ENCODE measurements at places on chromosomes 11 and 22.

- DNase-seq = no peak
Measured at GRCh38 chr11:60305906-60306619, 21.0 kb upstream of the MS4A6E start.

GRCh38 chr11:126136507-126136906 is 73.8 kb upstream of the CDON start:
- no peak for DNase-seq

DNA sequence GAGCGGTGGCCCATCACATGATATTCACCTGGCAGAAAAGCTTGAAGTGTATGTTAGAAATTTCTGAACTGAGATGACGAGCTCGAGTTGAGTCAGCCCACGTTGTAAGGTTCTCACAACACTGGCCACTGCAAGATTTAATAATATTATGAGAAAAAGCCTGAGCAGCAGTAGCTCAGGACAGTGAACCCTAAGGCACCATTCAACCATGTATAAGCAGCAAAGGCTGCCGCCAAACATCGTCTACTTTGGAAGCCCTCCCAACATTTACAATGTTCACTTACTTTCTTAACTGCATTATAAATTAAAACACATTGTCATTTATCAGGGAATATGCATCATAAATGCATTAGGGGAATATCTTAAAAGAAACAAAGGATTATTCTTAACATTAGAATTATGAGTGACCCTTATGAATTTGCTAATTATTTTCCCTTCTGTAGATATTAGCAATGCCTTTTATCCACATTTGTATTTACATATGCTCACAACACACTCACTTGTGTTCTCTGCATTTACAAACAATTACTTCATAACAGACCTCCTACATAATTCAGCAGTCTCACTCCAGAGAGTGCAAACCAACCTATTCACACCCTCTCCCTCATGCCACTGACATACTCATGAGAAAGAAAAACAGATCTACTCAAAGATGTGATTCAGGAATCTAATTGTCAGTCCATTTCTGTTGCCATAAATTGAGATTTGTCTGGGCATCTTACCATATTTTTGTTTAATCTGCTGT is 57.7 kb upstream of the CARD18 start:
- DNase-seq = no peak

- no peak for DNase-seq
Measured at GRCh38 chr11:100575860-100576717, 111.0 kb upstream of the ARHGAP42 start.

DNA sequence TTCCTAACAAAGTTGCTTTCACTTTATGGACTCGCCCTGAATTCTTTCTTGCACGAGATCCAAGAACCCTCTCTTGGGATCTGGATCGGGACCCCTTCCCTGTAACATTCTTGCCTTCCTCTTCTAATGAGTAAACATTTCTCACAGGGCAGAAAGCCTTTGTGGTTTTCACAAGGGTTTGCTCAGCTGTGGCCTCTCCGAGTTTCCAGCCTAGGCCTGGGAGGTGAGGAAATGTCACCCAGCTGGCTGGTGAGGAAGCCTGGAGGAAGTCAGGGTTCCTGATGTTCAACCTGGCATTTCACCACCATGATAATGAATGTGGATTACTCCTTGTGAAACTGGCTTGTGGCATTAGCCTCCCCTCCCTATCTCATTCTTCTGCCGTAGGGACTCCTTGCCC is 224.9 kb downstream of the DSCAML1 start:
- no peak for DNase-seq

- DNase-seq = no peak
Measured at GRCh38 chr11:31233425-31233824, 136.1 kb downstream of the DCDC1 start.

DNA sequence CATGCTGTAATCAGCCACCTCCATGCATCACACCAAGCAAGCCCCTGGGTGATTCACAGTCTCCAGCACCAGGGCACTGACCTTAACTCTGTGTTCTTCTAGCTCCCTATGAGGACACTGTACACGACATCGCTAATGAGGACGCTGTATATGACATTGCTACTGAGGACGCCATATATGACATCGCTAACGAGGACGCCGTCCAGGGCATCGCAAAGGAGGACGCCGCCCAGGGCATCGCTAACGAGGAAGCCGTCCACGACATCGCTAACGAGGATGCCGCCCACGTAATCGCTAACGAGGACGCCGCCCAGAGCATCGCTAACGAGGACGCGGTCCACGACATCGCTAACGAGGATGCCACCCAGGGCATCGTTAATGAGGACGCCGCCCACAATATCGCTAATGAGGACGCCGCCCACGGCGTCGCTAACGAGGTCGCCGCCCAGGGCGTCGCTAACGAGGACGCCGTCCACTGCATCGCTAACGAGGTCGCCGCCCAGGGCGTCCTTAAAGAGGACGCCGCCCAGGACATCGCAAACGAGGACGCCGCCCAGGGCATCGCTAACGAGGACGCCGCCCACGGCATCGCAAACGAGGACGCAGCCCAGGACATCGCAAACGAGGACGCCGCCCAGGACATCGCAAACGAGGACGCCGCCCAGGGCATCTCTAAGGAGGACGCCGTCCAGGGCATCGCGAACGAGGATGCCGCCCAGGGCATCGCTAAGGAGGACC is 34.5 kb upstream of the DGCR6L start:
- no peak for DNase-seq

DNA sequence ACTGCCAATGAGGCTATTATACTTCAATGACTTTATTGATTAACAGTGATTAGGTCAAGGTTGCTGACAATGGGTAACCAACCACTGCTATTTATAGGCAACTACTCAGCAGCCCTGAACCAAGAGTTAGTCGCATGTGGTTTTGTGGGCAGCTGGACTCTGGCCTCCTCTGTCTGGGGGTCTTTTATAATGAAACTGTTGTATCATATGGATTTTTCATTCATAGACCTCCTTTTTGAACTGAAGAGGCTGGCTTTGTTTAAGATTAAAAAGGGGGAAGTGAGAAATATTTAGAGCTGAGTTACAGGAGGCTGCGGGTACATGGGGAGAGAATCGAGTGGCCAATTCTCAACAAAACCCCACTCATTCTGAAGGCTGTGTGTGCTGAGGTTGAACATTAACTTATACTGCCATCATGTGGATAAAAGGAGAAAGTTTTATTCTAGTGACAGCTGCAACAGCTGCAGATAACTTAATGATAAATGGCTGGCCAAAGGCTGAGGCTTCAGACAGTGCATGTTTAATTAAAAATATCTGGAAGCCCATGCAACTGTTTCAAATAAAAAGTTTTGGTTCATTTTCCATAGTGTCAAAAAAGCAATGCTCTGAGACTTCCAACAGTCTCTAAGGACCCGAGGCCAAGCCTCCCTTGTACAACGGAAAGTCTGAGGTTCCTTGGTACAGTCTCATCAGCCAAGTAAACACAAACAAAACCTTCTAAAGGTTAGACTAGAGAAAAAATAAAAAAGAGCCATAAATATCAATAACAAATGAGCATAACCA is 682.6 kb downstream of the KCNA4 start:
- no peak for DNase-seq

DNA sequence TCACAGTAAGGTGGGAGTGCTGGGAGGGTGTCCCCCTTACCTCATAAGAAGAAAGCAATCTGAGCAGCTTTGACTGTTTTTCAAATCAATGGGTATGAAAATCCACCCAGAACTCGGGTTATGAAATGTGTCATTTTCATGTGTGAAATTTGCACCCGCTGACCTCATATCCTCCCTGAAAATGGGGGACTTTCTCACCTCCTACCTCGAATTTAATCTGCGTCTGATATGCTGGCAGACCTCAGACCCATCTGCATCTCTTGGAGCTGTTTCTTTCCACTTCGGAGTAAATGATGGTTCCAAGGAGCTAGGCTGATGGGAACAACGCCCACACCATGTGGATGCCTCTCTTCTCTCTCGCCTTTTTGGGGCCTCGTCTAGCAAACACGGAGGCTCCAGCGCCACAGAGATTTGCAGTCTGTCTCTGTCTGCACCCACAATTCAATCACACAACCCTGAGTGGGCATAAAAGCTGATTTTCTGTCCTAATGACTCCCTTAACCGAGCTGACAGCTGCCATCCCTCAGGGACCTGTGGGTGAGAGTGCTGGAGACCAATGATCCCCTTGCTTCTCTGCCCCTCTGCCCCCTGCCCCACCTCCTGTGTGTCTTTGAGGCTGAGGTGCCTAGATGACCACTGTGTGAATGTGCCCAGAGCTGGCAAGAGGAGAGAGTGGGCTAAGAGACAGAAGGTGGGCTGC is 71.0 kb downstream of the TRIM29 start:
- no peak for DNase-seq

DNA sequence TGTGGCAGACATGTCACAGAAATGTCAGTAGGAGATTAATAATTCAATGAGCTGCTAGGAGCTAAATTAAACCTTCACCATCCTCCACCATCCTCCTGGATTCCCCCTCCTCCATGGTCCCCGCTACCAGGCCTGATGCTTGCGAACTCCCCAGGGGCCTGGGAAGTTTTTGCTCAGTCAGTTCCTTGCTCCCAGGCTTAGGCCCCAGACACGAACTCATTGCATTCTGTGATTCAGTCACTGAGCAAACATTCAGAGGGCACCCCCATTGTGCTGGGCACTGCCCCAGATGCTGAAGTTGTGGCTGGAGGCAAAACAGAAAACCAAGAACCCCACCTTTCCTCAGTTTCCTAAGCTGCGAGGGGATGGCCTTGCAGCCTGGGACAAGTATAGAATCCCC is 14.3 kb downstream of the NPTXR start:
- DNase-seq = no peak

DNA sequence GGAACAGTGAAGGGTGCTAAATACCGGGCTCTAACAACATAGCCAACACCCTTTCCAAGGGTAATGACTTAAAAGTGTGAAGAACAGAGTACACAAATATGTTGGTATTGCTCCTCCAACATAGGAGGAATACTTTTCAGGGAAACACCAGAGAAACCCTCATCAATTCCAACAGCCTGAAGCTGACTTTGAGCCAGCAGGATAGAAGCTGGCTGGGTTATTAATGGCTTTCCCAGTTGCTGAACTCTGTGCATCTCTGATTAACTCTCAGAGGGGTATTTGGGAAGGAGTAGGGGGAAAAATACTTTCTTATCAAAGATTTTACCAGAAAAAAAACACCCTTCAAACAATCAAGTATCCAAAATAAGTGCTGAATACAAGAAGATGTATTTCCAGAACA is 95.6 kb downstream of the AMBRA1 start:
- DNase-seq = no peak

- DNase-seq = peak; percentile 42
Measured at GRCh38 chr11:504053-504993, 2.7 kb downstream of the RNH1 start.

GRCh38 chr11:123188508-123189165 is 6.4 kb downstream of the CLMP start:
- DNase-seq = no peak

DNA sequence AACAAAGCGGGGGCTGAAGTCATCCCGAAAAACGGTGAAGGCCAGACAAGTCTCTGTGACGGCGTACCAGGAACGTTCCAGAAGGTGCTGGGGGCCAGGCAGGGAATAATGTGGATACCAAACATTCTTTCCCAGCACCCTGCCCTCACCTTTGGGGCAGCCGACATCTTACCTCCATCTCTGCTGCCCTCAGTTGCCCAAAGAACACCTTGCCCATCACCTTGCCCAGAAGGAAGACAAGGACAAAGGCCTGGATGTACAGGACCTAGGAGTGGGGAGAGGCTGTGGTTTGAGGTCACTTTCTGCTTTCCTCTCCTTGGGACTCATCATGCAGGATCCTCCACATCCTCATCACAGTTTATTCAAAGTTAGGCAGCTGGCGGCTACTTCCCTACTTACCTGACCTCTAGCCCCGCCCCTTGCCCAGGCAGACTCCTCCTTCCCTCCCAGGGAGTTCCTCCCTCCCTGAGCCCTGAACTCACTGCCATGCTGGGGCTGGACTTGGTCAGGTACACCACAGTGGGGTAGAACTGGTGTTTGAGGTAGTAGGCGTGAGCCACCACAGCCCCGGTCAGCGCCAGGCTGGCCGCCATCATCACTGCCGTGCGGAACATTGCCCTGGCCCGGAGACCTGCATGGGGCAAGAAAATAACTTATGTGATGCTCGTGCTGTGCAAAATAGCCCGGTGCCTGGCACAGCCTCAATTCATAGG is 1.2 kb downstream of the SYVN1 start:
- DNase-seq = peak; percentile 81

- no peak for DNase-seq
Measured at GRCh38 chr22:48488149-48488551, 1339.5 kb downstream of the BRD1 start.

DNA sequence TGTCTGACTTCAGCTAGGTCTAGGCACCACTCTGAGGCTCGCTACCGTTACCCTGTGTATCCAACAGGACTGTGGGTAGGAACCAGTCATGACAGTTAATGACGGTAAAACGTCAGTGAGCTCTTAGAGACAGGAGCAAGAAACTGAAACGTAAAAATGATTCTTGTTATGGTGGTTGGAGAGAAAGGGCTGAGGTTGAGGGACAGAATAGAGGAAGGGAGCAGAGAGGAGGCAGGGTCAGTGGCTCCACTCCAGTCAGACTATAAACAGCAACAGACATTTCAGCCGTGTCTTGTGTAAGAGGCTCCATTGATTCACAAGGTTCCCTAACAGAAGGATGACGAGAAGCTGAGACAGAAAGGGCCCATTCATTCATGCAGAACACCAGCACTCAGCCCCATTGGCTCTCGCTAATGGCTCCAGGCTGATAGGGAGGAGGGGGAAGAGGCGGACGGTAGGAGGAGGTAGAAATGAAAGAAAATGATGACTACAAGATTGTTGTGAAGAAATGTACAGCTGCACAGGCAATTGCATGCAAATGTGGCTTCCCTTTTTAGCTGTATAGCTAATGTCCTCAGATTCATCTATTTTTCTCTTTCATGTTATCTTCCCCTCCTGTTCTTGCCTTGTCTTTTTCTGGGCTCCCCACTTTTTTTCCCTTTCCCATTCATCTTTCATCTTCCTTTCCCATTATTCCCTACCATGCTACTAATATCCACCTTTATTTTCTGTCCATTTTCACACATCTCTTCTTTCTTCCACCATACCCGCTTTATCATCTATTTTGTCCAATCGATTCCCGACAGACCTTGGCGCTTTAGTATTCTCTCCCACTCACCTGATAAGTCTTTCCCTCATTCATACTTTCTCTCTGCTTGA is 34.3 kb downstream of the ETS1 start:
- DNase-seq = no peak

DNA sequence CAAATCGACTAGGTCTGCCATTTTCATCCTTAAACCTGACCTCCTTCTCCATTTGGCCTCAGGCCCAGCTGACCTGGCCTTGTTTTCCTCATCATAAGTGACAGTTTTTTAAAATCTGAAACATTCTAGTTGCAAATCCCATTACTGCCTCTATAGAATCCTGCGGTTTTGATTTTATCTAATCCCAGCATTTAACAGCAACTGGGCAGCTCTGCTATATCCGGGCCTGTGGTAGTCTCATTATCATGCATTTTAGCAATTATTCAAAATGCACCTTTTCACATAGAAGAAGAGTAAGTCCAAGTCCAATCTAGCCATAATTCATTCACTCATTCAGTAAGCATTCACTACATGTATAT is 28.6 kb upstream of the BIRC3 start:
- no peak for DNase-seq

GRCh38 chr11:129658526-129658867 is 157.2 kb upstream of the TMEM45B start:
- no peak for DNase-seq

- DNase-seq = no peak
Measured at GRCh38 chr22:44468973-44469372, 29.1 kb downstream of the RTL6 start.

- DNase-seq = no peak
Measured at GRCh38 chr22:32444068-32444467, 20.2 kb downstream of the BPIFC start.

Data from stimulated activated CD8-positive, alpha-beta memory T cell treated with anti-CD3 and anti-CD28 coated beads, Interleukin-4, amount 100 ng/mL, for 48 hours (primary cell).